IMR-90 (cell line): ENCODE measurements at places on chromosomes 3 and 15. TPM values are rescaled to one million over a fixed set of nuclear protein-coding genes. Genes with fewer than 3 reads are reported as not detected.

Gene KLF15
- total RNA-seq = under 0.01 and 0.18 TPM in 2 replicates

Gene TLR9
- not detected in 2 replicates for total RNA-seq

Gene ATP13A4
- total RNA-seq = under 0.01 TPM in 1 of 2 replicates, not detected in the other

- DNase-seq = no peak
Measured at GRCh38 chr3:196625331-196625730, 14.2 kb upstream of the NRROS start.

DNA sequence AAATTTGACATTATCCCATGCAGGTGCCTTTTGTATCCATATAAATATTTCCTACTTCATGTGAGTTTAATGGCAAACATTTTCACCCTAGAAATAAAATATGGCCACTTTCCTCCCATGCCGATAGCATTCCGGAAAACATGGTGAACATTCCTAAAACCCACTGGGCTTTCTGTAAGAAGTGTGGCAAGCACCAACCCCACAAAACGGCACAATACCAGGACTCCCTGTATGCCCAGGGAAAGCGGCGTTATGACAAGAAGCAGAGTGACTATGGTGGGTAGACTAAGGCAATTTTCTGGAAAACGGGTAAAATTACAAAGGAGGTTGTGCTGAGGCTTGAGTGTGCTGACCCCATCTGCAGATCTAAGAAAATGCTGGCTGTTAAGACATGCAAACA lies 7.6 kb downstream of the ANXA2 start:
- DNase-seq = no peak

Gene MORC1
- total RNA-seq = not detected in 2 replicates

- peak; percentile 74 for DNase-seq
Measured at GRCh38 chr3:66675366-66675765, 174.5 kb upstream of the LRIG1 start.
